ENCODE measurements at places on chromosomes 6 and 20.

GRCh38 chr6:87575423-87575822 is 14.4 kb downstream of the RARS2 start:
- DNase-seq, result no peak

GRCh38 chr20:47423586-47423985 is 67.1 kb upstream of the ZMYND8 start:
- DNase-seq, result no peak

GRCh38 chr6:111724505-111724904 is 118.8 kb upstream of the TRAF3IP2 start:
- DNase-seq, result no peak

GRCh38 chr20:58309591-58310290 is at the start of gene RAB22A:
TSS of gene RAB22A (plus strand) at chr20:58309715. CDS start at chr20:58309977, 262 bp downstream.
- DNase-seq, result peak; percentile 77

- DNase-seq, result no peak
Observed at GRCh38 chr20:62330576-62331317, 27.9 kb downstream of the ADRM1 start.

DNA sequence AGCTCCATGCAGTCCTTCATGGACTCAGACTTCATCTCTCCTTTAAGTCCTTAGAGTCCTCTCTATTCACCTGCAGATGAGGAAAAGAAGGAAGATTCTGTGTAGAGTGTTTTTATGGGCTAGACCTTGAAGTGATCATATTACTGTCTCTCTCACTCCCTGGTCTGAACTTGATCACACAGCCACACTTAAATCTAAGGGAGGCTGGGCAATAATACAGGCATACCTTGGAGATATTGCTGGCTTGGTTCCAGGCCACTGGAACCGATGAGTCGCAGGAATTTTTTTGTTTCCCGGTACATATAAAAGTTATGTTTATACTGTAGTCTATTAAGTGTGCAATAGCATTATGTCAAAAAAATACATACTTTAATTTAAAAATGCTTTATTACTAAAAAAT is 59.2 kb upstream of the FOXO3 start:
- DNase-seq, result no peak

- no peak for DNase-seq
Observed at GRCh38 chr6:26640806-26641205, 18.7 kb downstream of the ZNF322 start.

GRCh38 chr6:37218061-37218460 is 39.5 kb upstream of the TBC1D22B start:
- no peak for DNase-seq

GRCh38 chr20:57902473-57902872 is 192.7 kb upstream of the PMEPA1 start:
- no peak for DNase-seq

GRCh38 chr6:134026597-134026996 is 25.8 kb downstream of the SLC2A12 start:
- no peak for DNase-seq

GRCh38 chr6:34459899-34460593 is 5.8 kb upstream of the PACSIN1 start:
- DNase-seq, result peak; percentile 55

- no peak for DNase-seq
Observed at GRCh38 chr6:3222506-3223038, 4.9 kb downstream of the TUBB2B start.

DNA sequence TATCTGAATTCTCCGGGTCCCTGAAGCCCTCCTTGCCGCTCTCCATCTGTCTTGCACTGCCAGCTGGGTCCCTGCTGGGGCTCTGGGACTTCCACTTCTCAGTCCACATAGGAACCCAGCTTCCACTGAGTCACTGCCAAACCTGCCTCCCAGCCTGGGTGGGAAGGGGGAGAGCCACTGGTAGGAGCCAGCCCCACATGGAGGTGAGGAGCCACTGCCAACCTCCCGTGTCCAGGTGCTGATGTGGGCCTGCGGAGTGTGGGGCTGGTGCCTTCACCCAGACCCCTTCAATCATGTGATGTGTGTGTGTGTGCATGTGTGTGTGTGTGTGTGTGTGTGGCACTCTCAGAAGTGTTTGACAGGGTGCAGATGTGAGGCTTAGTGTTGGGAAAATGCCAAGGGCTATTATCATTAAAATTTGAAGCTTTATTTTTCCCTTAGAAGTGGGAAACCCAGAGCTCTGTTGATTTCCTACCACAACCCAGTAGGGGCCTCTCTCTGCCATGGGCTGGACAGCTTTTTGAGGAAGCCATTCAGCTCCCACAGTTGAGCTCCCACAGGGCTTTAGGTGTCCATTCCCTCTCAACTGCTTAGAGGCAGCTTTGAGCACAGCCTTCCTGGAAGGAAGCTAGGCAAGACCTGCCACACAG is 9.3 kb upstream of the SGK2 start:
- DNase-seq, result no peak

DNA sequence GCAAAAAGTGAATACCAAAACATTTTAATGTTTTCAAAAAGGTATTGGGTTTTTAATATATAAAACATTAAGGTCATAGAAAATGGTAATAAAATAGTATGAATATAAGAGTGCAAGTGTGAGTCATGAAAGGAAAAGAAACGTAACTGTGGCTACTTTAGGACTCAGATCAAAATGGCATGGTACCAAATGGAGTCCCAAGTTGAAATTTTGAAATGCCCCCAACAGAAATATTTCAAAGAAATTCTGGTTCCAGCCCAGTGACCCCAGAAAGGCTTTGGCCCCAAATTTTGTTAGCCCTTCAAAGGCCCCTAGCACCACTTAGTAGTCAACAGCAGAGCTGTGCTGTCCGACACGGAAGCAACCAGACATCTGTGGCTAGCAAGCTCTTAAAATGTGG is 6.0 kb downstream of the COL12A1 start:
- DNase-seq, result no peak

GRCh38 chr6:90256698-90257485 is 39.8 kb downstream of the BACH2 start:
- peak; percentile 71 for DNase-seq

DNA sequence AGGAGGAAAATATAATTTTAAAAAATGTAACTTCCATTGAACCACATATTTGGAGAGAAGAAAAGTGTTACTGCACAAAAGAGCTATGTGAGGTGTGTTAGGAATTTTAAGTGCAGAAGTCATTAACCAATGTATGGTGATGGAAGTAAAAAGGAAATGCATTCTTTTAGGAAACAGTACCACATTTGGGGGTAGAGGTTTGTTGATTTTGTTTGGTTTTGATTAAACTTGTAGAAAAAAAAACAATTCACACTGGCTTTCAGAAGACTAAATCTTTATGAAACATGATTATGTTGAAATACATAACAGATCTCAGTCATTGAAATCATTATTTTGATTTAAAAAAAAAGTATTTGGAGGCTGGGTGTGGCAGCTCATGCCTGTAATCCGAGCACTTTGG is 1287.0 kb upstream of the GJE1 start:
- DNase-seq, result no peak

DNA sequence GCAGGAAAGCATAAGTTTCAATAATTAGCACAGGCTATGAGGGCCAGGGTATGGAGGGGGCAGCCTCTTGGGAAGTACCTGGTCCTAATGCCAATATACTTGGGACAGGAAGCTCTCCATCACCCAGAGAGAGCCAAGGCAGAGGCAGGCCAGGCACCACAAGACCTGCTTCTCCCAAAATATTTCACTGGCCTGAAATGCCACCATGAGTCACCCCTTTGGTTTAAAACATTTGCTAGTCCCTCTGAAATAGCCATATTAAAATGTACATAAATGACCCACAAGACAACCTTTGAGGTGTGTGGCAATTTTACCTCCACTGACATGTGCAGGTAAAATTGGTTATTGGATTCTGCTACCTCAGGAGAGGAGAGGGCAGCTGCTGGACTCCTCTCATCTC is 23.4 kb upstream of the SCUBE3 start:
- no peak for DNase-seq

- no peak for DNase-seq
Observed at GRCh38 chr6:46628976-46629375, 23.6 kb downstream of the CYP39A1 start.

GRCh38 chr6:77368660-77369313 is 94.5 kb downstream of the HTR1B start:
- no peak for DNase-seq

DNA sequence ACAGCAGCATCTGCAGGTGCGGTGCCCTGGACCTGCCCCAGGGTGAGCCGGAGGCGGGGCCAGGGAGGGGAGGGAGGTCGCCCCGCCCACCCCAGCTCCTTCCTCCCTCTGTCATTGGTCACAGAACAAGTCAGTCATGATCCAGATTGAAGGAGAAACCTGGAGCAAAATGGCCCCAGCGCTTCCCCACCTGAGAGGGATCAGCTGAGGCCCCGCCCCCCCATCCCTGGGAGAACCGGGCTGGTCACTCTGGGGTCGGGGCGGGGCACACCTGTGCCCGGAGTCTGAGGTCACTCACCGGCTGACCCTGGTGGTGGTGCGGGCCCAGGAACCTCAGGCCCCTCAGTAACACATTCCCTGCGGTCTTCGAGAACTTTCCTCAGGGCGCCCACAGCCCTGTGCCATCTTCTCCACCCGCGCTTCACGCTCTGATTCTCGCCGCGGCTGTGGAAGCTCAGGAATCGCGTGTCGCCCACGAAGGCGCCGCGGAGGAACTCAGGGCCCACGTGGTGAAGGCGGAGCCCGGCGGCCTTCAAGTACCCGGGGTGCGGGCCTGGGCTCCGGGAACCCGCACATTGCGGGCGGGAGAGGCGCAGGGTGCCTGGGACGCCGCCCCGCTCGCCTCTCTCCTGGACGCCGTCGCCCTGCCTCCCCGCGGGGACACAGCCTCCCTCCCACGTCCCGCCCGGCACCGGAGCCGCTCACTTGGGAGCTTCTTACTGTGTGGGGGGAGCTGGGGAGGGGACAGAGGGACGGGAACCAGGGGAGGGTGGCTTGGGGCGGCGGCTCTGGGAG is 36.4 kb upstream of the HLA-C start:
- DNase-seq, result peak; percentile 76

DNA sequence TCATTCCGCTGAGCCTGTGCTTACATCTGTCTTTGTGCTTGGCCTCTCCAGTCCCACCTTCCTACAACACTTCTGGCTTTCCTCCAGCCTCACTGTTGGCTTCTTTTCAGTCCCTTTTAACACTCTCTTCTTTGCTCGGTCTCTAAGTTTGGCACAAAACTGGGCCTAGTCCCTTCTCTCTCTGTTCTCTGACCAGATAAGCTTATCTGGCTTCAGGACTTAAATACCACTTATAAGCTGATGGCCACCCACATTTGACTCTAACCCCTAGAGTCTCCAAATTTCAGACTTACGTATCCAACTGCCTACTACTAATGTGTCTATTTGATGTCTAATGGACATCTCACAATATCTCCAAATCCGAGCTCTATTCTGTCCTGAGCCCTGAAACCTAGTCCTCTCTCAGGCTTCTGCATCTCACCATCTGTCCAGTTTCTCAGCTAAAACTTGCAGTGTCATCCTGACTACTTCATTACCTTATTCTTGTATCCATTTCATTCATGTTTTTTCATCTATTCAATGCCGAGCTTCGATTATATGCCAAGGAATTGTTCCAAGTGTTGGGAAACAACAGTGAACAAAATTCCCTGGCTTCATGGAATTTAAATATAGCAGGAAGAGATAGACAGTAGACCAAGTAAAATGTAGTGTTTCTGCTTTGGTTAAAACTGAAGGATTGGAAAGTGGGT is 40.1 kb downstream of the TBPL1 start:
- DNase-seq, result no peak

DNA sequence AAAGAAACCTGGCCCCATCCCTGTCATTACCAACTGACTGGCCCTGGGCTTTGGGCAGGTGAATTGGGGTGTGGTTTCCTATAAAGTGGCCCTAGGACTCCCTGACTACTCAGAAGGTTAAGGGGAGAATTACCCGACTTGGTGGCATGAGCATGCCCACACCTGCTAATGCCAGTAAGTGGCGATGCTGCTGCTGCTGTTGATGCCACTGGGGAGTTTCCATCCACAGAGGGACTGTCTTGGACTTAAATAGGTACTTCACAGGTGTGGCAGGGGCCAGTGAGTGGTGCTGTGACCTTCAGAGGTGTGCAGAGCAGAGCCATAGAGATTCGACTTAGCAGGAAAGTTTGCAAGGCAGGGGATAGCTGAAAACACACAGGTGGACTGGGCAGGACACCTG is 32.6 kb upstream of the MDFI start:
- DNase-seq, result no peak
